A549 treated with ZK216348 at 1 μM for 4 hours (cell line): ENCODE measurements at places on chromosomes 13 and 19. TPM values are rescaled to one million over a fixed set of nuclear protein-coding genes. Genes with fewer than 3 reads are reported as not detected.

PABPC3 gene
- total RNA-seq: 0.12 to 0.23 TPM (median 0.19 TPM) in 4 of 5 replicates, not detected in the other

ZIC5 gene
- 2.4 to 3.8 TPM (median 2.6 TPM) in 5 replicates for total RNA-seq

DPF1 gene
- 3.6 to 5.8 TPM (median 4.8 TPM) in 5 replicates for total RNA-seq

PDX1 gene
- total RNA-seq: 0.05 to 0.09 TPM in 2 of 5 replicates, not detected in the others
